Fibroblast of skin of scalp (primary cell): ENCODE measurements at places on chromosomes 11 and 22.

DNA sequence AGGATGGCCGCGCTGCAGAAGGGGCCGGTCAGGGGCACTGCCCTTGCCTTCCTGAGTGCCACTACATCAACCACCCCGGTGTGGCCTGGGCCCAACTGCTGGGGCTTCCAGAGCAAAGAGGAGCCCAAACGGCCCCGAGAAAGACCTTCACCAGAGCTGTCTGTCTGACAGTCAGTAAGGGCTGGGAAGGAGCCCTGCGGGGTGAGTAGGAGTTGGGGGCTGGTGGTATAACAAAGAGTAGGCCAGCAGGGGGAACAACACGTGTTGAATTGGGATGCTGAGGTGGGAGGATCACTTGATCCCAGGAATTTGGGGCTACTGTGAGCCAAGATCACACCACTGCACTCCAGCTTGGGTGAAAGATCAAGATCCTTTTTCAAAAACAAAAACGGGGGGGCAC lies 3.9 kb downstream of the GSTT4 start:
- DNase-seq = no peak

DNA sequence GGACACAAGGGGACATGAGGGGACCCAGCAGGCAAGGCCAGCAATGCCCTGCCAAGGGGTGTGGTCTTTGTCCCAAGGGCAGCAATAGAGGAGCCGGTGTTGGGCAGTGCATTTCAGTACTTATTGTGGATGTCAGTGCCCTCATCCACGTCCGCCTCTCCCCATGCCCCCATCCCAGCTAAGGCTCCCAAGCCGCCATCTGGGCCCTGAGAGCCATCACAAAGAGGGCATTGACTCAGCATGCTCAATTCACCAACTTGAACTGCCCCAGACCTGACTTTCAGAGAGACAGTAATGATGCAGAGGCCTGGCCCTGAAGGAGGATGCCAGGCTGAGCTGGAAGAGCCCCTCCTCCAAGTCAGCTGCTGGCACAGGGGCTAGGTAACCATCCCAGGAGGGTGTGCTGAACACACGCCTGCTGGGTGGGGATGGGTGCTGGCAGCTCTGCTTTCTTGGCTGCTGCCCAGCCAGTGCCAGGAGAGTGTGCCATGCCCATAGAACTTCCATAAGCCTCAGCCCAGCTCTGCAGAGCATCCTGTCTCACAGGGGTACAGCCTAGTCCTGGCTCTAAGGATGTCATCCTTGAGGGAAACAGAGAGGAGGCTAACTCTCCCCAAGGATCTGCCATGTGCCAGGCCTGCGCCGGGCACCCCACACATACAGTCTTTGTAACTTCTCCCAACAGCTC lies 46.5 kb downstream of the PDE2A start:
- DNase-seq = no peak

GRCh38 chr22:32023251-32023827 lies 19.7 kb upstream of the SLC5A1 start:
- DNase-seq = no peak

GRCh38 chr11:16713594-16713993 lies 24.9 kb upstream of the C11orf58 start:
- DNase-seq = no peak
